Stimulated activated CD4-positive, alpha-beta T cell treated with anti-CD3 and anti-CD28 coated beads, Interleukin-12 subunit alpha, Interleukin-12 subunit beta, amount 100 ng/mL, for 24 hours (primary cell): ENCODE measurements at places on chromosomes 7 and 10.

DNA sequence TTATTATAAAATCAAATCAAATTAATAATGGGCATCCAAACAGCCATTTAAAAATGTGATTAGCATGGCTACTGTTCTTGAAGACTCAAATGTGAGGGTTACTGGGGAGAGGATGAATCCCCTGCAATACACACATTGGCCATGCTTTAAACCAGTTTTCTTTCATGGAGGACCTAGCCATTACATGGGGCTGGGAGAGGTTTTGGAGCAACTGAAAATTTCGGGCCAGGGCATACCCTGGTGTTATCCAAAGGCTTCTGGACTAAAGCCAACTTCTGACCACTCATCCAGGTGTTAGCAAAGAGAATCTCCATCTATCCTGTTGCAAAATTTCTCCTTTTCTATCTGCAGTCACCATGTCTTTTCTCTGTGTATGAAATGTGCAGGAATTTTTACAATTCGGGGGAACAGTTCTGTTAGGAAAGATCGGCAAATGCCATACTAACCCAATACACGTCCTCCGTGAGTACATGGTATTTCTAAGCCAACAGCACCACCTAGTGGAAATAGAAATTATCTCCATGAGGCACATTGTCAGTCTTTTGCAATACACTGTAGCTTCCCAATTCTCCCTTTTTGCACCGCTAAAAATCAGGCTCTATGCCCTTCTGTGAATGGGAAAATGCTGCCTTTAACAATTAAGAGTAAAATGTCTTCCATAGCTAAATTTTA lies 47.0 kb upstream of the ZNF107 start:
- no peak for DNase-seq

GRCh38 chr10:77486517-77486916 lies 151.1 kb downstream of the KCNMA1 start:
- DNase-seq: no peak

GRCh38 chr7:112433289-112433688 lies 17.0 kb upstream of the IFRD1 start:
- DNase-seq: no peak

DNA sequence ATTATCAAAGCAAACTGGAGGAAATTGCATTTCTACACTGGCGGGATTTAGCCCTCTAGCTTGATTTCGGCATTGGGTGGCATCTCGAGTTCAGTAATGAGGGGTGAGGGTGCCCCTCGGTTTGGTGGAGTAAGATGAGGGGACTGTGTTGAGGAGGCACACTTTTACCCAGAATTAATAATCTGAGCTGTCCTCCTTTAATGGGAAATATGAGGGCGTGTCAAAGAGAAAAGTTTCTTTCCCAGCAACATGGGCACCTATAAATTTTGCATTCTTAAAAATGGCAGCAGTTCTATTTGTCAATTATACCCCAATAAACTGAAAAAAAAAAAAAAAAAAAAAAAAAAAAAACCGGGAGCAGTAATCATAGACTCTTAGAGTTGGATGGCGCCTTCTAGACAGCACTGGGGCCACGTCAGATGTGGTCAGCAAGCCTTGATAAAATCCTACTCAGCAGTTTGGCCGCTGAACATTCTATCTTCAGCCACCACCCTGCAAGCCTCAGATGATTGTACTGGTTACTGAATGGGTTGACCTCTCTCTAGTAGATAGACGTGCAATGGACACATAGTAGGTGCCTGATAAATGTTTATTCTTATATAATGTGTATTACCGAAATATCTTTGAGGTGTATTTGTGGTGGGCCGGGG lies 931 bp downstream of the PAPSS2 start:
- no peak for DNase-seq

DNA sequence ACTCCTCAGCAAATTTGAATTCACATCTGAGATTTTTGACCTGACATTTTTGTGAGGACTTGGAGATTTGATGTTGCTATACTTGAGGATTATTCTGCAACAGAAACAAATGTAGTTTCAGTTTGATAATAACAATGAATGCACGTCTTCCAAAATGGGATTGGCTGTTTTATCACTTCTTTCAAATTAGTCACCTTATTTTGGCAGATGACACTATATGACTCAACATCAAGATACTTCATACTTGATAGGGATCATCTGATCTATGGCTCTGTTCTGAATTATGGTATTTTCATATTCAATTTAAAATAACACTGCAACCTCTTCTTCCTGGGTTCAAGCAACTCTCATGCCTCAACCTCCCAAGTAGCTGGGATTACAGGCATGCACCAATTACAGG lies 24.2 kb downstream of the ARL5B start:
- no peak for DNase-seq

DNA sequence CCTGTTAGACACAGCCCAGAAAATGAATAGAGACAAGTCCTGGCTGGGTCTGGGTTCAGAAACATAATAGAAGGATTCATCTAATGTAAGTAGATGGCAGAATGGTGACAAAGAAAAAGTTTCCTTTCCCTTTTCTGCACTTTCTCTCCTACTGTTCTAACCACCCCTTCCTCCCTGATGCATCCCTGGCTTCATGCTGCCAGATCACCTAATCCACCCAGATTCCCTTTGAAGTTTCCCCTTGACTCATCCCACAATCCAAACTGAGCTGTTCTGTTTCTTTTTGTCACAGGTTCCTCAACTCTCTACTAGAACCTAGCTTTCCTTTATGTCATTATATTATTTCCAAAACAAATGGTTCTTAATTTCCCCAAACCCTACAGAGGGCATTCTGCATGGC lies 1.1 kb upstream of the MACC1 start:
- DNase-seq: no peak

DNA sequence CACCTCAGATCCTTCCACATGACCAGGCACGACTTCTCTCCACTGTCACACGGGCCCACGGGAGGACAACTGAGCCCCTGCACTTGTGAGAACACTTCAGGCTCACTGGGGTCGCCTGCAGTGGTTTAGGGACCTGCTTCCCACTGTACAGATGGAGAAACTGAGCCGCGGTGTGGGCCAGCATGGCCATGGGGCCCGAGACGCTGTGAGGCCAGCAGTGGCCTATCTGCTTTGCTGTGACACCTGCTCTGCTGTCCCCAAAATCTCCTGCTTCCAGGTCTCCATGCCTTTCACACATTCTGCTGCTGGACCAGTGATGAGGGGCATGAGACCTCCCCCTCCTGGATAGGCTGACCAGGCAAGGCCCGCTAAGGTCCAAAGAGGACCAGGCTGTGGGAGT lies 75.8 kb upstream of the PAX2 start:
- DNase-seq: no peak

DNA sequence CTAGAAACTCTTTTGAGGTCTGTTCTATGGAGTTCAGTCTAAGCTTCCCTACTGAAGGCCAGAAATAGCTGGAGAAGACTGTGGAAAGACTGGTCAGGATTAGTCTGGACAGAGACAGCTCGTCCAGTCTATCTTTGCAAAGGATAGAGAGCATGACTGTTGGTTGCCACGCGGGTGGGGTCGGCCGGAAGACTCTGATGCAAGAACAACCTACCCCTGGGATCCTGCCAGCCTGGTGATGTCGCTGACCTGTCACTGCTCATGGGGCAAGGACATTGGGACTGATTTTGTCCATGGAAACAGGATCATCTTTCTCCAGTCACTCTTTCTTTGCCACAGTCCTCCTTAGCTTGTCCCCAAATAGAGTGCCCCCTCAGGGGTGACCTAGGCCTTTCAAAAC lies 337.6 kb upstream of the NPSR1 start:
- DNase-seq: no peak

GRCh38 chr10:60975716-60976115 lies 31.7 kb upstream of the RHOBTB1 start:
- no peak for DNase-seq

GRCh38 chr10:32210306-32211045 lies 136.5 kb downstream of the EPC1 start:
- DNase-seq: no peak

DNA sequence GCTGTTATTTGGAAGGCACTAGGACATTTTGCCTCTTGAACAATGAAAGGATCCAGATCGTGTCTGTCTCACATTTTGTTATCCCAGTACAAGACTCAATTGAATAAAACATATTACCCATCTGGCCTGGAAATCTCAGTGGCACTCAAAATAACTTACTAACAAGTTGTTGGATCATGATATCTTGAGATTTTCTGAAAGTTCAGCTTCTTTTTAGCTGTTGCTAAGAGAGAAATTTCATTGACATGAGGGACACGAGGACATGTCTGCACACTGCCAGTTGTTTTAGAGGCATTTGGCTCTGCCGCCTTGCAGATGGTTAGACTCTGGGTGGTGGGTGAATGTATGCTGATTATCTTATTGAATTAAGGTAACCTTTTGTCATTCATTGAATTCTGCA lies 41.0 kb downstream of the KAT6B start:
- no peak for DNase-seq

- no peak for DNase-seq
Measured at GRCh38 chr7:16883918-16884317, 2.1 kb upstream of the AGR3 start.

- DNase-seq: no peak
Measured at GRCh38 chr10:51915031-51915542, 215.7 kb upstream of the CSTF2T start.

DNA sequence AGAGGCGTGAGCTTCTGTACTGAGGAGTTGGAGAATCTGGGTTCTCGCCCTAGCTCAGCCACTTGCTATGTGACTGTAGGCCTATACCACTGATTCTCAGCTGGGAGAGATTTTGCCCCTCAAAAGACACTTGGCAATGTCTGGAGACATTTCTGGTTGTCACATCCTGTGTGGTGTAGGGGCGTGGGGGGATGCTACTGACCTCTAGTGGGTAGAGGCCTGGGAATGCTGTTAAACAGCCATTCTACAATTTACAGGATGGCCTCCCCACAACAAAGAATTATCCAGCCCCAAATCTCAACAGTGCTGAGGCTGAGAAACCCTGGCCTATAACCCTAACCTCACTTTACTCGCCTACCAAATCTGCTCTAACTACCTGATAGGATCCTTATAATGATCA lies 58.8 kb upstream of the GAD2 start:
- DNase-seq: no peak

GRCh38 chr10:70515035-70515667 lies 36.6 kb downstream of the PALD1 start:
- DNase-seq: no peak

DNA sequence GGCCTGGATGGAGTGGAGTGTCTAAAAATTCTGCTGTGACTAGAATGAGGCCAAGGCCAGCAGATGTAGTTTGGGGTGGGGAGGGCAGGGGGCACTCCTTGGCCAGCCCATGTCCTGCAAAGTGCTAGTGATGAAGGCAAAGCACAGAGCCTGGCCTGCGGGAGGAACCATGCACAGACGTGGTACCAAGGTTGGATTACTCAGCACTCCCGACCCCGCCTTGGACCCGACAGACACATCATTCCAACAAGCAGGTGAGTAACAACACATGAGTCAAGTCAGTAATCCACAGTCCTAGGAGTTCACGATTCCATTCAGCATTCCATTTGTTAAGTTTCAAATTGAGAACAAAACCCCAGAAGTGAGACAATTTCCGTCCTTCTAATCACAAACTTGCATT lies 317.3 kb downstream of the TCERG1L start:
- no peak for DNase-seq

DNA sequence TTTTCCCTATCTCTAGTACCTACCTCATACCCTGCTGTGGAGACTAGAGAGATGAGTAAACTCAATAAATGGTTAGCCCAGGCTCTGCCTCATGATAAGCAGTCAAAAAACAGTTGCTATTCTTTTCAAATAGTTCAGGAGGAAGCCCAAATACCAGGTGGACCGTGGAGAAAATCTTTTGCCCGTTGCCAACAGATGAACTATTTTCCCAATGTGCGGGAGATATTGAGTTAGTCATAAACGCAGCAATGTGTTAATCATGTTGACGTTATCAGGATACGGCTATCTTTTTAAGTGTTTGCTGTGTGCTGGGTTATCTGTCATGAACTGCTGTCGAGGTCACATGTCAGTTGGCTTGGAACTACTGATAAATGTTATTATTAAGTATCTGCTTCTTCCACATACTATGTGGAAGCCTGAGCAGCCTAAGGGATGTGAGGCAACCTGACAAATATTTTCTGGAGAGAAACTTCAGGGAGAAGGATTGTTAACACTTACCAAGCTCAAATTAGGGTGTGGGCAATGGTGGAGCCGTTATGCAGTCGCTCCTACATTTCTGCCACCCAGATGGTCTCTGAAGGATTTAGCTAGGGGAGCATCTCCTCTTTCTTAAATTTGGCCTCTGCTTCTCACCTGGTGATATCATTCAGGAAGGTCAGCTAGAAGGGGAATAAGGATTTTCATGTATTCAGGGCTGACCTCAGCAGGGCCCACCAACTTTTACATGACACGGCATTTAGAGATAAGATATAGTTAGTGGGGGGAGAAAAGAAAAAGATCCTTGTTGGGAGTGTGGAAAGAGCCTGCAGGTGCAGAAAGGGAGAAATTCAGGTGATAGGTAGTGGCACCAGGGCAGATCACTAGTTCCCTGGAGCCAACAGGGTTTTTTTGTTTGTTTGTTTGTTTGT lies 33.5 kb upstream of the SLC26A3 start:
- no peak for DNase-seq

- no peak for DNase-seq
Measured at GRCh38 chr10:218798-219197, 83.5 kb downstream of the ZMYND11 start.

GRCh38 chr7:72057231-72057630 lies 354.9 kb downstream of the CALN1 start:
- no peak for DNase-seq

- peak; percentile 59 for DNase-seq
Measured at GRCh38 chr10:69716711-69717560, 84.8 kb upstream of the COL13A1 start.

DNA sequence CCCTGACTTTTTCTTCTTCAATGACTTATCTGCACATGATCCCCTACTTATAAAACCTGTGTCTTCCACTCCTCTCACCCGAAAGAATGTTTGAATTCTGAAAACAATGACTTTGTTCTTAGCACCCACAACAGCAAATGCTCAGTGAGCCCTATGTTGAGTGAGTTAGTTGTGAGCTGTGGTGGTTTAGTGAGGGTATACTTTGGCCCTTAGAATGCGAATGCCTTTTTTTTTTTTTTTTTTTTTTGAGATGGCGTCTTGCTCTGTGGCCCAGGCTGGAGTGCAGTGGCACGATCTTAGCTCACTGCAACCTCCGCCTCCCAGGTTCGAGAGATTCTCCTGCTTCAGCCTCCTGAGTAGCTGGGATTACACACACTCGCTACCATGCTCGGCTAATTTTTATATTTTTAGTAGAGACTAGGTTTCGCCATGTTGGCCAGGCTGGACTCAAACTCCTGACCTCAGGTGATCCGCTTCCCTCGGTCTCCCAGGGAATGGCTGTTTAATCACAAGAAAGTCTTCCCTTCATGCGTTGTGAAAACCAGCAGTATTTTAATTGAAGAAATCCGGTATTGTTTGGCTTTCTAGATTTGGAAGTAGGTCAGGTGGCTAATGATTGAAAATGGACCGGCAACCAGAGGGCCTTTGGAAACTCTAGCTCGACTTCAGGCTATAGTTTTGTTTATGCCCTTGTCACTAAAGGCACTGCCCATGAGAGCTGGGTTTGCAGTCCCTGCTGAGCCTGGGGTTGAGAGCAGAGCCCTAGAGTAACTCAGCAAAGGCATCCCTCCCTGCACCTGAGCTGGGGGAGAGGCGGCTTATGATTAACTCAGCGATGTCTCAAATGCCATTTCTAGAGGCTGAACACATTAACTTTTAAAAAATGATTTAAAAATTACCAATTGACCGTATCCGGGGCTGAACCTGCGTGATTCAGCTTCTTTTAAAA lies 41.3 kb downstream of the CUX1 start:
- no peak for DNase-seq
